Stimulated activated CD4-positive, alpha-beta T cell treated with anti-CD3 and anti-CD28 coated beads, Interleukin-1b, Interleukin-23, amount 100 ng/mL, for 48 hours (primary cell): ENCODE measurements at places on chromosomes 13 and 19.

GRCh38 chr19:19538061-19538784 lies at the start of gene CILP2:
CILP2 (plus strand) TSS chr19:19538265; CDS start chr19:19538350, 85 bp downstream.
- DNase-seq = no peak

DNA sequence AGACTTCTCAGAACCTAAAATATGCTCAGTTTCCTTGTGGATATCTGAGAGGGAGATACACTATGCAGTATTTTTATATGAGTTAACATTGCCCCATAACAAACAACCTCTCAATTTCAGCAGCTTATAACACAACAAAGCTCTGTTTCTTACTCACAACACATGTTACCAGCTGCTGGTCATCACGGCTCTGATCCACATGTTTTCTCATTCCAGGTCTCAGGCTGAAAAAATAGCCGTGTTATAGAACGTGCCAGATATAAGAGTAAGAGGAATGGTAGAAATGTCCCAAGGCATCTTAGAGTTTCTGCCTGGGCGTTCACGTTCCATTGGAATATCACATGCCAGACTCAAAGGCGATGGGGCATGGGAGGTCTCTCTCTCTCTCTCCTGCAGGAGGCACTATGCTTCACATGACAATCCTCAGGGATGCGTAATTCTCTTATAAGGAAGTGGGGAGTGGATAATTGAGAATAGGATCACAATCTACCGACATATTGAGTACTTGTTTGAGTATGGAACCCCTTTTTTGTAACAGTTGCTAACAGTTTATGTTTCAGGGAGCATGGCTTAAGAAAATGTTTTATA lies 246.6 kb downstream of the NHLRC3 start:
- no peak for DNase-seq

DNA sequence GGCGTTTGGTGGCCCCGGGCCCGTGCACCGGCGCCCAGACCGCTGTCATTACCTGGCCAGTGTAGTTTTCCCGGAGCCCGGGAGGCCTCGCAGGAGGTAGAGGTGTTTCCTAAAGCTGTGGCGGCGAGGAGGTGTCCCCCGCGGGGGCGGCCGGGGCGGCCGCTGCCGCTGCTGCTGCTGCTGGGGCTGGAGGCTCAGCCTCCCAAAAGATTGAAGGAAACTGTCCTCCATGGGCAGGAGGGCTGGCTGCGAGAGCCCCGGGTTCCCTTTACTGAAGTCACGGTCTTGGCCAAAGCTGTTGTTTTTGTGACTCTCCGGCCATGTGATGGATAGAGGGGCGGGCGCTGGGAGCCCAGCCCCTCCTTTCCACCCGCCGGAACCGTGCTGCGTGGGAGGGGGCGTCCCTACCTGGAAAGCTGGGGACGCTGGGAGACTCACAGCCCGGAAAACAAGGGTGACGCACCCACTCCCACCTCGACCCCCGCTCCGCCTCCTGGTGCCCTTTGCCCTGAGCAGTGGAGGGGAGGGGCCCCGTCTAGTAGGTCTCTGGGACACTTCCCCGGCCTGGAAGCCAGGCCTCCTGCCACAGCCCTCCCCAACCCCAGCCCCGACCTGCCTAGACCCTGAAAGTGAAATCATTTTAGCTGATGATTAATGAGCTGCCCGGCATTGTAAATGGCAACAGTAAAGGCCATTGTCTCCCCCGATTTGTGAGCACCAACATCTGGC lies at the start of gene N4BP2L1:
Gene N4BP2L1 (minus strand): TSS at position 279 of the 729 bp plus-strand sequence. CDS start 48 bp downstream, at position 231.
- DNase-seq = peak; percentile 87

DNA sequence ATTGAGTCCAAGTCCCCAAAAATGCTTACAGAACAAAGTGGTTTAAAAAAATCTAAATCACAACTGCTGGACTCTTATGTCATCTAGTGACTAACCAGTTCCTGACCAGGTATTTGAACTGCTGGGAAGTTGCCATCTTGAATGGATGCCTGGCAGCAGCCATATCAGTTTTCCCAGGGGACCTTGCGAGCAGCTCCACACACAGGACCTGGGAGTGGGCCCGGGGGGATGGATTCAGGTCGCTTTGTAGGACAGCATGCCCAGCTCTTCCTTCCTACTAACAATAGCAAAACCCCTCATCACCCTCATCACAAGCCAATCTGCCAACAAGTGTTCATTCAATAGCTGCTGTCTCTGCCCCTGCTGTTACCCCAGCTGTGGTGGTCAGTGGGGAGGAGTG lies 65.3 kb downstream of the KCTD15 start:
- no peak for DNase-seq

GRCh38 chr13:40540328-40541044 lies 126.0 kb downstream of the FOXO1 start:
- no peak for DNase-seq

GRCh38 chr19:15154002-15154612 lies 46.7 kb downstream of the NOTCH3 start:
- peak; percentile 41 for DNase-seq

GRCh38 chr13:88752041-88752440 lies 1080.9 kb downstream of the SLITRK5 start:
- DNase-seq = no peak

DNA sequence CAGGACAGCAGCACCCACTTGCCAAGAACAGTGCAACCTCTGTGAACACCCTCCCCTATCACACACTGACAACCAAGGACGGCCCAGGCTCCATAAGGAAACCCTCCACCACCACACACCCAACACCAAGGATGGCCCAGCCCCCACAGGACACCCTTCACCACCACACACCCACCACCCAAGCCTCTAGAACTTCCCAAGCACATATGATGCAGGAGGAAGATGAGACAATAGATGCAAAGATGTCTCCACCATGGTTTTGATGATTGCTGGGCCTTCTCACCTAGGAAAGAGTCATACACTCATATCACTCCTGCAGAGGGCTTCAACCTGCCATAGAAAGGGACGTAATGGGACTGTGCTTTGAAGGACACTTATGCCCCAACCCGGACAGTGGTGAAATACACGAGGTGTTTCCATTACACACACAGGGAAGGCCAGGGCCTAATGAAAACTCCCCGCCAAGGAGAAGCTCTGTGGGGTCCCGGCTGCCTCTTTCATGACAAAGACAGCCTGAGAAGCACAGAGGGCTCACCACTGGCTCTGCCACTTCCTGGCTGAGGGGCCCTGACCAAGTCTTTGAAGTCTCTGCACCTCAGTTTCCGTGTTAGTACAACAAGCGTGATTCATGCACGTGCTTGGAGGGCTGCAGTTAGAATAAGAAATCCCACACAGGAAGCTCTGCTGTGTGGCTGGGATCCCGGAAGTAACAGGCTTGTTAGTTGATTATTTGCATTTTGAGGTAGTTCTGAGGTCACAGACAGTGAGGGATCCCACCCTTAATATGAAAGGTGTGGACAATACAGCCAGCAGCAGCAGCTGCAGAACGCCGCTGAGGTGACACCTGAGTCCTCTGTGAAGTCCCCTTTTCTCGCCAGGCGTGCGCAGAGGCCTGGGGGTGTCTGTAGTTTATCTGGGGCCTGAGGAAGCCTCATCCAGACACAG lies 61.9 kb upstream of the ATP12A start:
- DNase-seq = peak; percentile 78

DNA sequence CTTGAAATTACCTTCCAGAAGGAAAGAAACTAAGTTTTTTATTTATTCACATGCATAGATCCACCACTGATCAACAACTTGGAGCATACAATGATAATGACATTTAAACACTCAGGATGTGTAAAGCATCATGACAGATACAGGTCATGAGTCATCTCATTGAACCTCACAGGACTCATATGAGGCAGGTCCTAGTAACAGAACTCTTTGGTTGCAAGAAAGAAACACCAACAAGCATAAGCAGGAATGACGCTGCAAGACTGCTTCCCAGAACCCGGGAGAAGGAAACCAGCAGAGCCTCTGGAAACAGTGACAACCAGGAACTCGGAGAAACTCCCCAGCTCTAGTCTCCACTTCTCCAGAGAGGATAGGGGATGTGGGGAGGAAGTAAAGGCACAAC lies 60.8 kb upstream of the IPO5 start:
- no peak for DNase-seq

DNA sequence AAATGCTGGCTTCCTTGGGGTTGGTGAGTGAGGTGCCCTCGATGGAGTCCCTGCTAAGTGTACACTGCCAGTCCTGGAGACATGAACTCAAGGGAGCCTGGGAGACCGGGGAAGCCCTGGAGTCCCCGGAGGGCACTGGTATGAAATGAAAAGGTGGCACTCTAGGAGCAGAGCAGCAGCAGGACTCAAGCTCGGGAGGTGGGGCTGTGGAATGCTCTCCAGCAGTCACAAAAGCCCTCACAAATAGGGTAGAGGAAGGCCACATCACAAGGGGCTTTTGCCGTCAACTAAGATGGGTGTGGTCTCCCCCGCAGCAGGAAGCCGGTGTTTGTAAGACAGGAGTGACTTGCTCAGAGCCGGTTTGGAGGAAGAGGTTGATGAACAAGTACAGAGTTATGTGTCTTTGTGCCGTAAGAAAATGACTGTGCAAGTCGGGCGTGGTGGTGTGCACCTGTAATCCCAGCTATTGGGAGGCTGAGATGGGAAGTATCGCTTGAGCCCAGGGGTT lies 19.3 kb downstream of the CCNE1 start:
- DNase-seq = peak; percentile 77

GRCh38 chr13:93480553-93481106 lies 254.0 kb downstream of the GPC6 start:
- no peak for DNase-seq

GRCh38 chr19:40829205-40829604 lies 21.0 kb downstream of the CYP2A6 start:
- DNase-seq = no peak

DNA sequence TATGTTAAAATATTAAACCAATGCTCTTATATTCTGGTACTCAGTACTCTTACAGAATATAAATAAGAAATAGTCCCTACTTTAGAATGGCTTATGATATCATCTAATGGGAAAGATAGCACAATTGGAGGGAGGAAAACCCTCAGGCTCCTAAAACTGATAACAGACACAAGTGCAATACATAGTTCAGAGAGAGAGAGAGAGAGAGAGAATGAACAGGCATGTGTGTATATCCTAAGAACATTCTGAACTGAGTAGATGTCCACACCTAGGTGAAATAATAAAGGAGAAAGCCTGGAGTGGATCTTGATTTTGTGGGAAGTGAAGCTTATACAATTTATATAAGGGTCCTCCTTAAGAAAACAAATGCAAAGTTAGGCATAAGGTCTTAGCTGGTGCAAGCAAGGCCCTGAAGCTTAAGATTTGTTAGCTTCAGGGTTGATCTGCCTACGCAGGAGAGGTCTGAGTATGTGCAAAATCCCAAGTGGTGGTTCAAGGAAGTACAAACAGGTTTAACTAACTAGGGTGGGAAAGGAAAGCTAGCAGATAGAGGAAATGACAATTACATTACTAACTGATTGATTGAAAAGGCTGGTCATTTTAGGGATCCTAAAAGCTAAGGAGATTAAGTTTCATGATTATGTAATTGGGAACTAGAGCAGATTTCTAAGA lies 53.3 kb downstream of the SOX21 start:
- DNase-seq = no peak

DNA sequence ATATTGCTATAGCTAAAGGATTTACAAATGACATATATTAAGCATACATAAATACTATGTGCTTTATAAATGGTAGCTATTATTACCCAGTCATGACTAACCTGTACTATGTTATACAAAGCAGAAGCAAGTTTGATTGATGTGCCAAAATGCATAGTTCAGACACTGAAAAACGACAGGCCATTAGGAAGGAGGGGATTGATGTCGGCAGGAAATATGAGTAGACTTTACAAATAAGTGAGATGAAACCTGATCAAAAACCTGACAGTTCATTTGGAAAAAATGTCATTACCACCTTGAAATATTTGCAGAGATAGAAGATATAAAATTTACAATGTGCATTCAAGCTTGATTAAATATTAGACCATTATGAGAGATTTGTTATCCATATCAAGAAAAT lies 38.8 kb upstream of the TPP2 start:
- DNase-seq = no peak

- DNase-seq = no peak
Measured at GRCh38 chr13:59304596-59304995, 859.1 kb downstream of the DIAPH3 start.

DNA sequence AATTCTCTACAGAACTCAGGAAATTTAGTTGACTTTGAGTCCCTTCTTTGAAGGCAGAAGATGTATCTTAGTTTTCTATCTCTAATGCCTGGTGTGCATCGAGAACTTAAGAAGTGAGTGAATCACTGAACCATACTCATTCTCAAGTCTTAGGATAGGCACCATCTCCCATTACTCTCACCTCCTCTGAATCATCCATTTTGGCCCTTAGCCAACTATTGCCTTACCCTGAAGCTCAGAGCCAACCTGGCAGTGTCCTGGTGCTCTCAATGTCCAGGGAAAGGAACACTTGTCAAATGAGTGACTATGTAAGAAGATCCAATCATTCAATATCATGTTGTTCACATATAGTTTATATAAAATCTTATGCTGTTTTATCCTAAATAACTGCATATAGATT lies 146.6 kb downstream of the RGCC start:
- DNase-seq = peak; percentile 2

GRCh38 chr19:15113245-15114152 lies 6.3 kb downstream of the SYDE1 start:
- DNase-seq = no peak

DNA sequence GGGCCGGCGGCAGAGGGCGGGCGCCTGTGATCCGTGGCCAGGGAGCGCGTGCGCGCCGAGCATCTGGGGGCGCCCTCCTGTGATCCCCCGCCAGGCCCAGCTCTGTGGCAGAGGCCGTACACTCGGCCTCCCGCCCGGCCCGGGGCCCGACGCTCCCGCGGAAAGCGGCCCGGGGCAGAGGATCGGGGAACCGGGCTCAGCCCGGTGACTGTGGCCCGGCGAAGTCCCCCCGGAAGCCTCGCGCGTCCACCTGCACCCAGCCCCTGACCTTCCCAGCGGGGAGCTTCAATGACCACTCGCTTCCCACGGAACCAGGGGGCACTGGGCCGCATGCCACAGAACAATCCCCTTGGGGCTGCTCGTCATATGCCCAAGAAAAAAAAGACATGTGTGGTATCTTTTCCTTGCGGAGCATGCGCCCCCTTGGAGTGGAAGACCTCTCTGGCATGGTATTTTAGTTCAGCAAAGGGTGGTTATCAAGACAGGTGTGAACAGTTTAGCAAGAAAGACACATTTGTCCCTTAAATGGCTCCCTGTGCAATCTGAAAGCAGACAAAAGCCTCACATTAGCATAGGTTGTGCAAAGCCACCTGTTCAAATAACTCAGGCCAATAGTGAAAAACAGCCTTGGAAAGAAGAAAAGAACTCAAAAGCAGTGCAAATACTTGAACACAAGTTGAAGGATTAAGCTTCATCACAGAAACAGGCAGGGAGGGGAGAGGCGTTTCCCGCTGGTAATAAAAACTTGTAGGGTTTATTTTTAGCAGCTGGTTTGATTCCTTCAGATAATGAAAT lies 290.9 kb upstream of the SOX21 start:
- DNase-seq = no peak

DNA sequence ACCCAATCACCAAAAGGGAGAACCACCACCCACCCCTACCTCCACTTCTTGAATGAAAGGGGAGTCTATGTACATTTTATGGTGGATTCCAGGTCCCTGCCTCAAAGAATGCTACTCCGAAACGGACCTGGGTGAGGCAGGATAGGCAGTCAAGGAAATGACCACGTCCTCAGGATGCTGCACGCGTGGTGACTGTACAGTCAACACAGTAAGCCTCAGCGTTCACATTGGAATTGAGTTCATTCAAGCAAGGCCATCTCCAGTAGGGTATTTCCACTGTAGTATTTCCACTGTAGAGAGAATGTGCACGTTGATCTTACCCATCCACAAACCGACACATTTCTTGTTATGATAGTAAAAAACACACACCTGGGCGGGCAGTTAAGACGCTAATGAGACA lies 16.9 kb downstream of the ZSCAN5C start:
- DNase-seq = no peak
